ENCODE measurements at places on chromosomes 16 and 17. TPM values are rescaled to one million over a fixed set of nuclear protein-coding genes. Genes with fewer than 3 reads are reported as not detected.

The GCGR gene
- 0.05 TPM for total RNA-seq

The KRT40 gene
- 0.09 TPM for total RNA-seq

The C16orf90 gene
- total RNA-seq: not detected

The ACSM2A gene
- total RNA-seq: 0.05 TPM

The ITGA2B gene
- 0.38 TPM for total RNA-seq

The PSMB10 gene
- 258 TPM for total RNA-seq

The USP10 gene
- 31.7 TPM for total RNA-seq
